Stimulated activated CD4-positive, alpha-beta T cell treated with anti-CD3 and anti-CD28 coated beads, Interleukin-12 subunit alpha, Interleukin-12 subunit beta, amount 100 ng/mL, for 4 hours (primary cell): ENCODE measurements at places on chromosomes 4 and X.

- no peak for DNase-seq
Observed at GRCh38 chrX:154096140-154097002, 1.1 kb downstream of the MECP2 start.

DNA sequence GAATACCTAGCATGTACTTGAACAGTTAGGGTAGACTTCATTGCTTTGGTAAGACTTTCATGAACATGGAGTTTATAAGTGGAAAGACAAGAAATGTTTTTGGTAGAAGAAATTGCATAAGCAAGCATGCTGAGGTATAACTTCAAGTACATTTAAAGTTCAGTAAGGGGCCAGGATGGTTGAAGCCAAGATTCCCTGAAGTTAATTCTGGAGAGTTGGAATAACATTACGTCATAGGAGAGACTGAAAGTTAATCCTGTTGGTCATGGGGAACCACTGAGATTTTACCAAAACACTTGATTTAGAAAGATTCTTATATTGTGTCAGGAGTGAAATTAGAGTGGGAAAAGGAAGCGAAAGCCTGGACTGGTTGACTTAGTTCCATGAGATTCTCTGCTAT is 767.5 kb upstream of the MAGEB2 start:
- no peak for DNase-seq

- no peak for DNase-seq
Observed at GRCh38 chr4:139596034-139596683, 40.1 kb upstream of the SETD7 start.

GRCh38 chr4:19735012-19735411 is 516.7 kb upstream of the SLIT2 start:
- no peak for DNase-seq

DNA sequence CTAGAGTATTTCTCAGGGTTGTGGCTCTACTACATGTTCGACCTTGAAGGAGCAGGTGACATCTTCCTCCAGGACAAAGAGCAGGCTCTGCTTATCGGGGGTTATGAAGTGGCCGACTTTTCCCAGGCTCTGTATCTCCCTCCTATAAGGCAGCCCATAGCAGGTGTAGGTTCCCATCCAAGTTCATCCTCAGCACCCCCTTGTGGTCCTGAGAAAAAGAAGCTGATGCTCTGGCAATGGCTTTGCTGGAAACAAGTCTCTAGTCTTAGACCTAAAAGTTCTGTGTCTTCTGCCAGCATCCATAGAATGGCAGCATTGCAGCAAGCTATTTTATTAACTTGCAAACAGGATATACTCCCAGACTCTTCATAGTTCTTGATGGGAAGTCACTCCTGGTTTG is 836.6 kb upstream of the PRKX start:
- DNase-seq = no peak

- no peak for DNase-seq
Observed at GRCh38 chr4:189293459-189293858, 647.2 kb upstream of the FRG1 start.
